ENCODE measurements at places on chromosomes 13 and 19.

- no peak for DNase-seq
Observed at GRCh38 chr19:38210458-38210987, 13.5 kb downstream of the DPF1 start.

DNA sequence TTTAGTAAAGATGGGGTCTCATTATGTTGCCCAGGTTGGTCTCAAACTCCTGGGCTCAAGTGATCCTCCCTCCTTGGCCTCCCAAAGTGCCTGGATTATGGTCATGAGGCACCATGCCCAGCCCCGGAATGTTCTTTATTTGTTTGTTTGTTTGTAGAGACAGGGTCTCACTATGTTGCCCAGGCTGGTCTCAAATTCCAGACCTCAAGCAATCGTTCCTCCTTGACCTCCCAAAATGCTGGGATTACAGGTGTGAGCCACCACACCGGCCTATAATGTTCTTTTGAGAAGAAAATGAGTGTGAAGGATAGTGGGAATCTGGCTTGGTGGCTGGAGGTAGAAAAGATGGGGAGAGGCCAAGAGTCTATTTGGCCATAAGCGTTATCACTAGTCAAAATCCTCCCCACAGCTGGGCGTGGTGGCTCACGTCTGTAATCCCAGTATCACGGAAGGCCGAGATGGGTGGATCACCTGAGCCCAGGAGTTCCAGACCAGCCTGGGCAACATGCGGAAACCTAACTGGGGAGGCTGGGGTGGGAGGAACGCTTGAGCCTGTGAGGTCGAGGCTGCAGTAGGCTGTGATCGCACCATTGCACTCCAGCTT, 5.2 kb upstream of the BBC3 start:
- DNase-seq = no peak

DNA sequence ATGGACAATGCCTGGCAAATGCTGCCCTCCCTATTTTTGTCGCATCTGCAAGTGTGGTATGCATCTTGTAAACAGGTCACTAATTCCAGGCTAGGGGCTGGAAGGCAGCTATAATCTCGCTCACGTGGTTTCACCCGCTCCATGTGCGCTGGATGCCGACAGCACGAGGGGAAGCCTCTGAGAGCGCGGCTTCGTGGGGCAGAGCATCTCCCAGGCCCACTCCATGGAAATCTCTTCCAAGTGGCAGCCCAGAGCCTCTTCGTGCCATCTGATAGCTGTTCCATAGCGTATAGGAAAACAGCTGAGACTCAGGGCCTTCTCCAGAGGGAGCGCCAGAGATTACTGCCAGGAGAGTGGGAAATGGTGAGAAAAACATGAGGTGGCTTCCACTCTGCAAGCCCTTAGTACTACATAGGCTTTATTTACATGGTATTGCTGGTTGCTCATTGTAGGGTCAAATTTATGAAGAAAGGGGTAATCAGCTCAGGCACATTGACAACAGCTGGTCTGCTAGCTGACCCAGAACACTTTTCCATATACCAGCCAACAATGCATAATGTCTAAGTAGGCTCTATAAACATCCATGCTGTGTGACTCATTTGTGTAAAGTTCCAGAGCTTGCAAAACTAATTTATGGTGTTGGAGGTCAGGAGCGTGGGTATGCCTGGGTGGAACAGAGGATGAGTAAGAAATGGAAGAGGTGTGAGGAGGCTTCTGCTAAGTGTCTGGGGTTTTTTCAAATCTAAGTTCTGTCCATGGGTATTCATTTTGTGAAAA, 165.2 kb downstream of the SHISA2 start:
- DNase-seq = no peak

GRCh38 chr13:99911069-99911964, 60.2 kb downstream of the ZIC5 start:
- no peak for DNase-seq

DNA sequence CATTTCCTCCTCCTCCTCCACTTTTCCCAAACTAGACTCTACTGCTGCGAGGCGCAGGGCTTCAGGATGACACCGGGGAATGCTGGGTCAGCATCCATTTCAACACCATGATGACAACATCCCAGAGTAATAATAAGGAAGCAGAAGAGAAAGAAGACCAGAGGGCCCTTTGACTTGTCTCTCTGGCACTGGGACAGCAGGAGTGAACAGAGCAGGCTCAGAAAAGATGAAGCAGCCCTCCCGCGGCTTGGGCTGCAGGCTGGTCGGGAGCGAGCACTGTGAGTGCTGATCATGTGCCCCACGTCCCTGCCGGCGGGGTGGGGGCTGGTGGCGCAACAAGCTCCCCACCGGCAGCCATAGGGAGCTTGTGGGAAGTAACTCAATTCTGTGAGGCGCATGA, 30.5 kb downstream of the RANBP3 start:
- DNase-seq = no peak

GRCh38 chr13:113413898-113414282, 39.4 kb downstream of the ADPRHL1 start:
- DNase-seq = no peak

DNA sequence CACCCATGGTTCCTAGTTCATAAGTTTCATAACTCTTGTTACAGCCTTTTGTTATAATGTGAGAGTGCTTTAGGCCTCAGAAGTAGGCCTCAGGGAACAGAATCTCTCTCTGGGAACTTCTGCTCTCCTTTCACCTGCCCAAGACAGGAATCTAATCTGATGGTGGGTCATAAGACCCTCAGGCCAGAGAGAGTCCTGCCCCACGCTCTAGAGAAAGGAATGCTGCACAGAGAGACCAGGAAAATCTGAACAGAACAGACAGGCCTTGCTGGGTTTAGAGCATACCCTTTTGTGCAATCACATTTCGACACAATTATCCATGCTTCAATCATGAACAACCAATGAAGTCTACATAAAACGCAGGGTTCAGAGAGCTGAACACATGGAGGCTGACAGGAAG, 3.4 kb upstream of the DIAPH3 start:
- no peak for DNase-seq

DNA sequence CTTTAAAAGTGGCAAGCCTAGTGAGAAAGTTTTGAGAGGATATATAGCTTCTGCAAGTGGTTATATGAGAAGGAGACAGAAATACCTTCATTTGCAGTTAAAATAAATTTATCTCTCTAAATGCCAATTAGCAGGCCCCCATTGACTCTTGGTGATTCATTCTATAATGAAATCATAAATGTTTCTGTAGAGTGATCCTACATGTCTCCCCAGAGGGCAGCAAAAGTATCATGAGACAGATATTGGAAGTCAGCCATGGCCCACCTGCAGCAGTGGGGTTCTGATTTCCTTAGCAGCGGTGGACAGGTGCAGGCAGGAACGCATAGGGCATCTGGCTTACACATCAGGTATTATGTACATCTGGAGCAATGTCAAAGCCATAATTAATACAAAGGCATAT, 385.4 kb upstream of the SLC10A2 start:
- no peak for DNase-seq

GRCh38 chr13:49652355-49653305, 24.3 kb downstream of the ARL11 start:
- DNase-seq = peak; percentile 23

GRCh38 chr19:10929402-10929794, 787 bp downstream of the TIMM29 start:
- DNase-seq = no peak

DNA sequence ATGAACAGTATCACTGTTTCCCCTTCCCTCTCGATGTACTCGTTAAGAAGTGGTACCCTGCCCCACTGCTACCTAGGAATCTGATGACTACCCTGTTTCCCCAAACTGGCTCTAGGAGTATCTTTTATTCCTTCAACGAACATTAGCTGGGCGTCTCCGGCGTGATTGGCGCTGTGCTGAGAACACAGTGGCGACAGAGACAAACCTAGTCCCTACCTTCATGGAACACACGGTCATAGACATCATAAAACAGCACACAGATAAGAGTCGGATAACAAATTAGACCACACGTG, 730 bp downstream of the SYMPK start:
- DNase-seq = no peak

GRCh38 chr19:1767464-1767933, 14.2 kb downstream of the ONECUT3 start:
- DNase-seq = peak; percentile 59

DNA sequence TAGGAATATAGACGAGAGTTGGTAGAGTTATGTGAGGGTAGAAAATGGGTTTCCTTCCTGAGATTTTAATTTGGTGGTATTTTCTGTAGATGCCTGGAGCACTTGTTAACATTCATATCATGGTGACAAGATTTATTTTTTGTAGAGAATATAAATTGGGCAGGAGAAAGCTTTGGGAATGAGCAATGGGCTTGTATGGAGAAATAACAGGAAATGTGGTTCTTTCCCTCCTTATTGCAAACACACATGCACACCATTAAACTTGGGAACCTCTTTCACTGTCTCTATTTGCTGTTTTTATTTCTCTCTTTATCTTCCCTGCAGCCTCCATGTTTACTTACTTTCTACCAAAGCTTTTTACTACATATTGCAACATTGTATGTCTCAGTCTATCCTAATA, 1653.6 kb downstream of the OLFM4 start:
- no peak for DNase-seq

DNA sequence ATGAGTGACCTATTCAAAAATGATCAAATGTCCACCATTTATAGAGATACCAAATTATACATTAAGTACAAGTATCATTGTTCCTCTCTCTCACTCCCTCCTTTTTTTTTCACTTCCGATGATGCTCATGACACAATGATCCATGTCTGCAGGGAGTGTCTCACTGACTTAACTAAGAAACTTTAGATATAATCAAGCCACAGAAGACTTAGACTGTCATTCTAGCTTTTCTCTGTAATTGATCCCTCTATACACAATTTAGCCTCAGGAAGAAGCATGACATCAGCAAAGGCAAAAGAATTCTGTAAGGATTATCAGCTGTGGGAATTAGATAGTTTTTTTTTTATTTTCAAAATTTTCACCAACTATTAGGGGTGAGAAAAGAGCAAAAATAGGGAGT, 734.9 kb upstream of the PCDH9 start:
- DNase-seq = no peak

DNA sequence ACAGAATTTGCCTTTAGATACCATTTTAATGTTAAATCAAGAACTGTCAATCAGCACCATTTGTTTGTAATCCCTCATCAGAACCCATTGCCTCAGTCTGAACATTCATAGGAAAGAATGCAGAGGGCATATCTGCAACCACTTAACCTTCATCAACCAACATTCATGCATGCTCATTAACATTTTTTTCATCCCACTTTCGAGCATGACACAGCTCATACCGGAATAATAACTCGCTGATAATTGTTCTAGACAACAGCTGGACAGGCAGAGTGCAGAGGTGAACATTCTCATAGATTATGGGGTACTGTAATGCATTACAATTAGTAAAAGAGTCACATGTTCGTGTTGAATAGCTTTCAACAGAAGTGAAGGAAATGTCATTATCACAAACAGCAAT, 216.8 kb downstream of the DIAPH3 start:
- DNase-seq = no peak

DNA sequence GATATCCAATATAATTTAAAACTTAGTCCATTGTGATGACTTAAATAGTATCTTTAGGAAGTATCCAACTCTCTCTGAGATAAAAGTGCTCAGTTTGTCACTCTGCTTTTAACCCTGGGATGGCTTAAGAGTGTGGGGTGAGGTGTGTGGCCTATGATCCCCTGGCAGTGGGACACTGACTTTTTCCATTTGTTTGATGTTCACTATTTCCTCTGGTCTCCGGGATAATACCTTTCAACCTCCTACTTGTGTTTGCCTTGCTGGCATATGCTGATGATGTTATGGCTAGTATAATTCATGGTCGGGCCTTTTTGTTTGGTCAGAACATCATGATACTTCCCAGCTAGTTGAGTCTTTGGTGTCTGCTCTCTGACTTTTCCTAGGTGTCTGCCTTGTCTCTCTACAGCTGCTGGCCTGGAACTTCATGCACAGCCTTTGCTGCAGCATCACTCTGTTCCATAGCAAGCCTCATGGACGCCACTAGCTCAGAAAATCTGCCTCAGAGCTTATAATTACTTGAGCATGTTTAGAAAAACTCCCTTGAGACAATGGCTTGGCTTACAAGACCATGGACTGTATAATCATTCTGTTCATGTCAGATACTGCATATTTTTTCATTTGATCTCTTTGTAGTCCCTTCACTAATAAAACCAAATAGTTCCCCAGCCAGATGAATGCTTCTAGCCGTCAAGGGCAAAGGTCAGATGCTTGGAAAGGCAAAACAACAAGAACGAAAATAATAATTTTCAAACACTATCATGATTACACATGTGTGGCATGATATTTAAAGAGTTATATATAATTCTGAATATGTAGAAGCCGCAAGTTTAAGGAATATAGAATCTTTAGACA, 75.2 kb downstream of the WDFY2 start:
- DNase-seq = no peak

DNA sequence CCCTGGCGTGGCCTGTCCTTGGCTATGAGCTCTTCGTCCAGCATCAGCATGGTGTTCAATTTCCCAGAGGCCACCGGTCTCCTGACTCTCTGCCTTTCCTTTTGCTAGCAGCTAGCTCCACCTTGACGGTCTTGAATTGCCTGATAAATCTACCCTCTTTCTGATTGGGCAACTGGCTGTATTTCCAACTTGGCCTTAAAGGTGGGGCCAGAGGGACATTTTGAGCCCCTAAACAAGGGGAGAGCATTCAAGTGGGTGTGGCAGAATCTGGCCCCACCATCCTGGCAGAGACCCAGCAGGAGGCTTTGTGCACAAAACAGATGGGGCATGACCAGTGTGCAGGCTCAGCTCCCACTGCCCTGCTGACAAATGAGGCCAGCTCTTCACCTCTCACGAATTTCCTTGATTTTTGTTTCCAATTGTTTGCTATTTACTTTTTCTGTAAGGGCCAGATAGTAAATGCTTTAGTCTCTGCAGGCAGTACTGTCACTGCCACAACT, 148.9 kb upstream of the VSTM2B start:
- no peak for DNase-seq

DNA sequence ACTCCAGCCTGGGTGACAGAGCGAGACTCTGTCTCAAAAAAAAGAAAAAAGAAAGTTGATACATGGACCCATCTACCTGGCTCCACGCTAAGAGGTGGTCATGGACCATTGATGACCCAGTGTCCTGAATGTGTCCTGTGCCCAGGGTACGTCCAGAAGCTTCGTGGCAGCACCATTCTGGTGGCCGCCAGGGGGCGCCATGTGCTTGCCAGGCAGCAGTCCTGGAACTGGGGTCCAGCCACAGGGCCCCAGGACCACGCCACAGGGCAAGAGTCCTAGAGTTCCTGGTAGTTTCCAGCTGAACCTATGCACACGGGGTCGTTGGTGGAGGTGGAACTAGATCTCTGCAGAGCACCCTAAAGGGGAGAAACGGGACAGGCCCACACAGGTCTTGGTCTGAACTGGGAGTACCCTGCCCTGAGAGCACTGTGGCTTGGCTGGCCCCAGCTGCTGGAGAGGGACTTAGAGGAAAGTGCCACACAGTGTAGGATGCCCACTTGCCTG, 19.9 kb upstream of the FBXO27 start:
- peak; percentile 73 for DNase-seq
